NCI-H2029 (cell line): ENCODE measurements at places on chromosomes 1 and 21.

DNA sequence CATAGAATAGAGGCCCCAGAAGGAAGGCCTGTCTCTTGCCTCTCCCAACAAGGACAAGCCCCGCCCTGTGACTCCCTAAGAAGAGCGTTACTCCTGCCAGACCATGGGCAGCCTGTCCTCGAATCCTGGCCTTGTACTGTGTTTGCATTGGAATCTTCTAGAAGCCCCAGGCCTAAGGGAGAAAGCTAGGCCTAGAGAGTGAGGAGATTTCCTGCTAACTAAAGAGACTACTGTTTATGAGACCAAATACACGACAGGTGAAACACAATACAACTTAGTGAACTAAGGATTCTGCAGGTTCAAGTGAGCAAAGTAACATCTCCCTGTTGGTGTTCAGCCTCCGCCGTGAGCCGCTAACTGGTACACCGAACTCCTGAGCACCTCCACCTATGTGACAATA, 62.7 kb downstream of the SYF2 start:
- DNase-seq = no peak

GRCh38 chr1:151158751-151159251, 2.4 kb downstream of the TNFAIP8L2 start:
- no peak for DNase-seq

DNA sequence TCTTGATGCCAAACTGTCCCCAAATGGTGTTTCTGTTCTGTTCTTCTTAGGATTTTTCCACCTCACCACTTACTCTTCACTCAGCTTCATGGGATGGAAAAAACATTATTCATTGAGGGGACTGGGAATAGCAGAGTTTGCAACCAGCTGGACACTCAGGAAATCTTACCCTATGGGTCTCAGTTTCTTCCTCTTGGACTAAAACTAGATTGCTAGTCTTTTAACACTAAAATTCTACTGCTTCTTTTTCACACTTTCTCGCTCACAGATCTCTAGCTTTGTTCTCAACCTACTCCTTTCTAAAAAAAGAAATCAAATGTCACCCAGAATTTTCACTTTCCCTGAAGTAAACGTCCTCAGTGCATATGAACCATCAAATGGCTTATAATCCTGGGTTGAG, 4.8 kb downstream of the KMO start:
- no peak for DNase-seq

DNA sequence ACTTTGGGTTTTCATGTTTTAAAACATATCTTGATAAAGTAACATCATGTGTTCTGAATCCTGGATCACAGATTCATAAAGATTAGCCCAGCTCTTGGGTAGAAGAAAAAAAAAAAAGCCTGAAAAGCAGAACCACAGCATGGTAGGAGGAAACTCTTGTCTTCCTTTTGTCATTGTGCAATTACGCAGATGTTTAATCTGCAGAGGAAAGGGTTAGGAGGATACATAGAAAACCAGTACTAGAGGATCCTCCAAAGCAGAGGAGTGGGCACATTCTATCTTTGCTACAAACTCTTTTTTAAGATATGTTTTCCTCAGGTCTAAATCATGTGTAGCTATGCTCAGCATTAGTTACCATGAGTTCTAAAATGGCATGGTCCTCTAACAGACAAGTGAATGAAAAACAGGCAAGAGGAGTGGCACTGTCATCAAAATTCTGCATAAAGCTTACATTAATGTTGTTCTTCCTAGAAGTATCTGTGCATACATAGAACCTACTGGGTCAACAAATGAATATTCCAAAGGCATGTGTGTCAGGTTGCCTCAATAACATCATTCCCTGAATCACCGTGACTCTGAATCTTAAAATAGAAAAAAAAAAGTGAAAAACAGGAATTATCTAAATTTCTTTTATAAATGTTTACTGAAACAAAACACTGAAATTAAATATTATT, 107.0 kb downstream of the NME7 start:
- no peak for DNase-seq

GRCh38 chr1:90340606-90341005, 345.7 kb downstream of the ZNF326 start:
- peak; percentile 88 for DNase-seq

- no peak for DNase-seq
These were observed 6.1 kb downstream of the SH2D1B start for GRCh38 chr1:162405800-162406199.

- no peak for DNase-seq
These were observed 1.5 kb downstream of the CA6 start for GRCh38 chr1:8947127-8947691.

GRCh38 chr1:112881742-112882127, 74.3 kb downstream of the SLC16A1 start:
- DNase-seq = no peak

DNA sequence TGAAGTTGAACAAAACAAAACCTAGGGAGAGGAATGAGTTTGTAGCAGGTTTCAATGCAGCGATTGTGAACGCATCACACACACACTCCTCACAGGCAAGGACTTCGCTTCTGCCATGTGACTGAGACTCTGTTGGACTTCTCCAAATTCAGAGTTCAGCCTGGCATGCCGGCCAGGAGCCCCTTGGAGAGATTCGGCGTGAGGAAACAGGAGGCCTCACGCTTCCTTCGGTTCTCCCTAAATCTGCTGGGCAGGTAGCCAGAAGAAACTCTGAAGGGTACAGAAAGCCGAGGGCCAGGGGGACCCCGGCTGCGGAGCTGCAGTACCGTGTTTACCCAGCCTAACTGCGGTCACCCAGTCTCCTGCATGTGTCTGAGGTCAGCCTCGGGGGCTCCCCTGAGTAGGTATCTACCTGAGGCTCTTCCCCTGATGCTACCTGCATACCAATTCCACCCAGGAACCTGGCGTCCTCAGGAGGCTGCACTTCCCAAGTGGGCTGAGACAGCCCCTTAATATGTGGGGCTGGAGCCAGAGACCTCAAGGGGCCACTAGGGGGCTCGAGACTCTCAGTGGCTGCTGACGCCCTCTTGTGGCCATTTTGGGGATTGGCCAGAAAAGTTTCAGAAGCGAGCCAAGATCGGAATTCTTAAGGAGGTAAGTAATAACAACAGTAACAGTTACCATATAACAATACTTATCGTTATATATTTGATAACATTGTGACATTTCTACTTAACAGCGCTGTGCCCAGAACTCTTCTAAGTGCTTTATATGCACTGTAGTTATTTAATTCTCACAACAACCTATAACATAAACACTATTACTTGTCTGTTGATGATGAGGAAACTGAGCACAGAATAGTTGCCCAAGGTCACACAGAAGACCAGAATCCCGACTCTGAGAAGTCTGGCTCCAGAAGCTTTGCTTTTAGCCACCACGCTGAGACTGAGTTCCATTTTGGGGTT, 2.7 kb upstream of the ANXA9 start:
- peak; percentile 49 for DNase-seq

- no peak for DNase-seq
These were observed 13.2 kb downstream of the C21orf91 start for GRCh38 chr21:17805966-17806365.

DNA sequence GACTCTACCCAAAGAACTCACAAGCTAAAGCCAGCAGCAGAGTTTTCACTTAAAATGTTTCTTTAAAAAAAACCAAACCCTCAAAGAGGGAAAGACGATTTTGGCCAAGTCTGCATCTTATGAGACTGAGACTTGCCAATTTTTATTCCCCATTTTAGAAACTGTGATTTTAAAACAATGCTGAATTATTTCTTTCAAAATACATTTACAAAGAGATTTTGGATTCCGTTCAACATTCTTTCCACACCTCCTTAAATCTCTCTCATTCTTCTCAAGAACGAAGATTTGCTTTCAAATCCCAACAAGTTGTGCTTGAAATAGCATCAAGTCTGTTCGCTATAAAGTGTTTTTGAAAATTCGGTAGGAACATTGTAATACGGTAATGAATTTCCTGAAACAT, 133.9 kb upstream of the VANGL1 start:
- DNase-seq = no peak

DNA sequence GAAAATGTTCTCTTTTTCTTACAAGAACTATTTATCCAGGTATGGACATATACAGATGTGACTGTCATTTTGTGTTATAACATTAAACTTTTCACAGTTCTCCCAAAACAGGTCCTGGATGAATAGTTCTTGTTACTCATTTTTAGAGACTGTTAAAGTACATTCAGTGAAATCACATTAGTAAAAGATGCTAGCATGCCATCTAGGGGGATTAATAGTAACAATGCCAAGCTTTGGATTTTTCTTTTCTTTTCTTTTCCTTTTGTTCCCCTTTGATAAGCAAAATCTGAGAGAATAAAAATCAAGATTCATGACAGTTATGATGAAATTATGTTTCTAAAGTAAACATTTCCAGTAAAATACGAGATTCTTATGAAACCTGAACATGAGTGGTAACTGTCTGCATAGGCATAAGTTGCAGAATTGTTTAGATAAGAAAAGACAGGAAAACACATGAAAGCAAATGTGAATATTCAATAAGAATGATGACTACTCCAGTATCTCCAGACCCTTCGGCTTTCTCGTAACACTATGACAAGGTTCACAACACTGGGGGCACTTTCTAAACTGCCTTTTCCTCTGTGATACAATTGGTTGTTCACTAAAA, 77.5 kb downstream of the TPR start:
- no peak for DNase-seq

- no peak for DNase-seq
These were observed 643.0 kb upstream of the ADGRL2 start for GRCh38 chr1:81157686-81158085.
